ENCODE measurements at places on chromosomes 11 and 22. TPM values are rescaled to one million over a fixed set of nuclear protein-coding genes. Genes with fewer than 3 reads are reported as not detected.

LRRN4CL gene
- total RNA-seq, result 15.5 TPM

OSM gene
- total RNA-seq, result 0.43 TPM

CDC42BPG gene
- under 0.01 TPM for total RNA-seq

TTC36 gene
- total RNA-seq, result 0.97 TPM

GRM5 gene
- under 0.01 TPM for total RNA-seq

OR51E1 gene
- not detected for total RNA-seq

UBQLN3 gene
- total RNA-seq, result not detected

DGAT2 gene
- 0.43 TPM for total RNA-seq

SELENOO gene
- total RNA-seq, result 18.0 TPM

OR4C12 gene
- not detected for total RNA-seq

Data from fibroblast of villous mesenchyme (primary cell).